ENCODE measurements at places on chromosomes 5 and 9.

- DNase-seq, result peak; percentile 43
Observed at GRCh38 chr9:99231711-99232110, 9.6 kb downstream of the SEC61B start.

- no peak for DNase-seq
Observed at GRCh38 chr5:75389430-75389829, 52.4 kb downstream of the HMGCR start.

DNA sequence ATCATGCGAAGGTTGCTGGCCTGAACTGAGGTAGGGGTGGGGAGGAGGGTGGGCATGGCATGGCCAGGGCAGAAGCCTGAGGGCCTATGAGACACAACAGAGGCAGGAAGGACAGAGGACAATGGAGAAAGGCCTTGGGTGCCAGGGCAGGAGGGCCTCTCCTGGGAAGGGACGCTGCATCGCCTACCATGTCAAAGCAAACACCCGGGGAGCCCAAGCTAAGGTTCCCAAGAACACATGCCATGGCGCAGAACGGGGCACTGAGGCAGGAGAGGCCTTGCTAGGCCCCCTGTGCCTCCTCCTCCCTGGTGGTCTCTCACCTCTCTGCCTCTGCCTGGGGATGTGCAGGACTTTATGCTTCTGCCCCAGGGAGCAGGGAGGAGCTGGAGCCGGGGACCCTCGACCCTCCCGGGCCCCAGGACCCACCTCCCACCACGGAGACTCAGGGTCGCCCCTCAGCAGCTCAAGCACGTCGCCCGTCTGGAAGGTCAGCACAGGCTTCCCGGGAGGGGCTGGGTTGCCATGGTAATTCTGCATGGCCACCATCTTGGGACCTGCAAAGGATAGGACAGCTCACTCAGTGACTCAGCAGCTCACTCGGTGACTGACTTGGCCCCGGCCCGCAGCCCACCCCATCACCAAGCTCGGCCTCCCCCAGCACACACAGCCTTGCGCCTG lies 40.3 kb upstream of the SARDH start:
- no peak for DNase-seq

DNA sequence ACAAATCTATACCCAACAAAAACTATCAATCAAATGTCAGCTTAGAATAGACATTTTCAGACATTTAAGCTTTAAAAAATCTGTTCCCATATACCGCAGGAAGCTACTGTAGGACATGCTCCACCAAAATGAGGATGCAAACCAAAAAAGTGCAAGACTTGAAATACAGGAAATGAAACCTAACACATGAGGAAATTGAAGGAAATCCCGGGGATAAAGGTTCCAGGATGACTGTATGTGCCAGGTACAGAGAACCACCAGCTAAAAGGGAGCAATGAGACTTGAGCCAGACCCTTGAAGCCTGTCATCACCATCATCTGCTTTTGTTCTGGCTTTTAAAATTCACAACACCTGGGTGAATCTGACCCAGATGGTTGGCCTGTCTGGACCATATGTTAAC lies 21.4 kb downstream of the DIAPH1 start:
- DNase-seq, result no peak

- peak; percentile 21 for DNase-seq
Observed at GRCh38 chr5:16464664-16465543, 696 bp downstream of the ZNF622 start.

GRCh38 chr5:94855543-94855942 lies 237.1 kb downstream of the SLF1 start:
- no peak for DNase-seq

GRCh38 chr9:99593610-99594009 lies 228.1 kb upstream of the NR4A3 start:
- peak; percentile 6 for DNase-seq

DNA sequence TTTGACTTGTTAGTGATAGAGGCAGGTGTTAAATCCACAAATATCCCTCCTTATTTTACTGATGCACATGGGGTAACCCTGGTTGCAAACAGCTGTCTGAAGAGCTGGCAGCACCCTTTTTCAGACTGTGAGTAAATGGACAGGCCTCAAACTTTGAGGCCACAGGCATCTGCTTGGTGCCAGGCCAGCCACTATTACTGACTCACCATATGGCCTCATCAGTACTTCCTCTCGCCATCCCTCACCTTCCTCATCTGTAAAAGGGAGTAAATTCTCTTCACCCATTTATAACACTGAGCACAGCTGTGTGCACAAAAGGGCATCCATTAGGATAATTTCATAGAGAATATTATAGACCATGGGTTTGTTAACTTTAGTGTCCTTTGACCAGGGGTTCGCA lies 11.9 kb upstream of the TNIP1 start:
- DNase-seq, result peak; percentile 91

DNA sequence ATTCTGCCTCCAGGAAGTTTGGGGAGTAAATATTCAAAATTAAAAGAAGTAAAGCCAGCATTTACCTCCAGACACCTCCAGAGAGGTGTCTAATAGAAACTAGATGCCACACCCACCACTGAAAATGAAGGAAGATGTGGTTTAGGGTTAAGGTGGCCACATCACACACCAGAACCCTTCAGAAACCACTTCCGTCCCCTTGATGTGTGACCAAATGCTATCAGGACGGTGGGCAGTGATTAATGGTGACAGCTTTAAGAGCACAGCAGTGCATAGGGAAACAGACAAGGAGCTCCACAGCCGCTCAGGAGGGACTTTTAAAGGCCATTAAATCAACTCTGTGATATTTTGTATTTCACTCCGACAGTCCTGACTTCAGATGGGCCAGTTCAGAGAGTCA lies 295.2 kb downstream of the BRINP1 start:
- DNase-seq, result no peak

- no peak for DNase-seq
Observed at GRCh38 chr5:31751610-31752009, 112.7 kb downstream of the PDZD2 start.

GRCh38 chr9:97427885-97428284 lies 16.0 kb downstream of the TDRD7 start:
- DNase-seq, result no peak

DNA sequence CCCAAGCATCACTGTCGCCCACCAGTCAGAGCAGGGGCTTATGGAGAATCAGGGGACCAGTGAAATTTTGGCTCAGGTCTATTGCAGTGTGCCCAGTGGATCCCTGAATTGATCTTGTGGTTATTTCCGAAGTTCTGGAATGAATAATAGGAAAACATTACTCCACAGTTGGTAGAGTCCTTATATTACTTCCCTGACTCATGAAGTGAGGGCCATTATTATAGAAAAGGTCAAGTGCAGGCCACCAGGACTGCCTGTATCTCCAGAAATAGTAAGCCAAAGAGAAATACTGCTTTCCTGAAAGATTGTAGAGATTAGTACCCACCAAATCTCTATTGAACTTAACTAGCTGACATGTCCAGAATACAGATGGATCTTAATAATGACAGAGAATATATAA lies 335.0 kb downstream of the NPR3 start:
- DNase-seq, result peak; percentile 56

DNA sequence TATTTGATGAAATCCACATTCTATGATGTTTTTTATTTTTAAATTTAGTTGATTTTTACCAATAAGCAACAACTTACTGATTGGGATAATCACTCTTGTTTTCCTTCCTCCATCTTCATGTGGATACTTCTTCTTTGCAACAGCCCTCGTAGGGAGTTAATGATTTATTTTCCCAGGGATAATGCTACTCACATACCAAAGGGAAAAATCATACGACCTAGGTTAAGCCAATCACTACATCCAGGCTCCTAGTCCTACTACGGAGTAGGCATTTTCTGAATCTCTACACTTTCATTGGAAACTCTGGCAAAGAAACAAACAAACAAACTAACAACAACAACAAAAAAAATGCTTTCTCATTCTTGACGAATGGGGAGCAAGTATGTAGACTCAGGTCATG lies 663.4 kb downstream of the PTPRD start:
- DNase-seq, result no peak

DNA sequence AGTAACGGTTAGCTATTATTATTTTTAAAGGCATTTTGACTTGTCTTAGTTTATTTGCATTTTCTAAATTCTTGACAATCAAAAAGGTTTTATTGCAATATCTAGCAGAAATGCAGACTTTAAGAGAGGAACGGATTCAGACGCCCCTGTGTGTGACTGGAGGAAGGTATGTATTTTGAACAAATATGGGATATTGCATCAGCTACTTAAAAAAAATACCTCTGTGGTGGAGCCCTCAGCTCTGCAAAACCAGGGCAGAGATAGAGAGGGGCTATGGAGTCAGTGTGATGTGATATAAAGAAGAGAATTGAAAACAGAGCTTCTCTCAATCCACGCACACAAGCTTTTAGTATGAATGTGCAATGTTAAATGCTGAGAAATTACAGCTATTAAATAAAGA lies 142.4 kb downstream of the ICE1 start:
- DNase-seq, result no peak

- DNase-seq, result no peak
Observed at GRCh38 chr5:10337986-10338385, 15.5 kb upstream of the MARCHF6 start.

GRCh38 chr5:180718810-180719453 lies 20.9 kb downstream of the OR2Y1 start:
- peak; percentile 31 for DNase-seq

DNA sequence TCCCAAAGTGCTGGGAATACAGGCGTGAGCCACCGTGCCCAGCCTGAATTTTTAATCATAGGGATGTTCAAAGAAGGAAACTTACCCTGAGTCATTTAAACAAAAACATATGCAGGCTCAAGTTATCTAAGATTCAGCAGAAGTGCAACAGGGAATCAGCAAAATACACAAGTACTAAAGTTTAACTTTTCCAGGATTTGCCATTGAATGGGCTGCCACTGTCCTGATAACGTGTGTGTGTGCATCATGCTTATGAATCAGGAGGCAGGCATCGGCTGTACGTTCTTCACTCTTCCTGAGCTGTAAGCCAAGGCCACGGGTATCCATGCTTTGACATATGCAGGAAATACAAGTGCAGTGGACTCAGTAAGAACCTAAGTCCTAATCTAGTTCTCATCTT lies 48.8 kb upstream of the FST start:
- DNase-seq, result peak; percentile 65

DNA sequence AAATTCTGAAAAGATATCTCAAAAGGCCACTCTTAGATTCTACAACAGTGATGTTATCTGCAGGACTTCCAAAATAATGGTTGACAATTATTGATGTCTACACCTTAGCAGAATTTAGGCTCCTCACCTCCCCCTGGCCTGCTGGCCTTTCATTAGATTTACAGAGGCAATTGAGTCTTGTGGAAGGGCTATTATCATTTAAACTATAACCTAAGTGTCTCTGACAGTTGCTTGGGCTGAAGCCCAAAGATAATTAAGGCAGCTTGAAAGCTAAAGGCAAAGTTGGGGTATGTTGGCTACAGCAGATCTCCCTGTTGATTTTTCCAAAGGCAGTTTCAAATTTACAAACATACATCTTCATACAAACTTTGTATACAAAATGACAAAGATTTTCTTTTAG lies 912.3 kb downstream of the TAF11L14 start:
- no peak for DNase-seq

DNA sequence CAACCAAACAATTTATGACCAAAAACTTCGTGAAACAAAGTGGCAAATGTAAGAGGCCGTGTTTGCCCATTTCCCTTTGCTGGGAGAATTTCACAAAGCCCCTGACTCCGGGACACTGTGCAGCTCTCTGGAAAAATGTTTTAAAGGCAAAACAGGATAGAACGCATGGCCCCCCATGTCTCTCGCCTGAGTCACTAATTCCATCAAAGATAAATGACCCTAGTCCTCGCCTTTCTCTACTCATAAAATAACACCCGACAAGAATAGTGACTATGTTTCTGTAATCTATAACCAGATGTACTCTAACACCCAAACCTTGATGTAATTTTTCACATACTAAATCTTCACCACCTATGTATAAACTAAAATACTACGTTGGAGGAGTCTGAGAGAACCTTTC lies 55.7 kb upstream of the SAP30L start:
- peak; percentile 65 for DNase-seq

DNA sequence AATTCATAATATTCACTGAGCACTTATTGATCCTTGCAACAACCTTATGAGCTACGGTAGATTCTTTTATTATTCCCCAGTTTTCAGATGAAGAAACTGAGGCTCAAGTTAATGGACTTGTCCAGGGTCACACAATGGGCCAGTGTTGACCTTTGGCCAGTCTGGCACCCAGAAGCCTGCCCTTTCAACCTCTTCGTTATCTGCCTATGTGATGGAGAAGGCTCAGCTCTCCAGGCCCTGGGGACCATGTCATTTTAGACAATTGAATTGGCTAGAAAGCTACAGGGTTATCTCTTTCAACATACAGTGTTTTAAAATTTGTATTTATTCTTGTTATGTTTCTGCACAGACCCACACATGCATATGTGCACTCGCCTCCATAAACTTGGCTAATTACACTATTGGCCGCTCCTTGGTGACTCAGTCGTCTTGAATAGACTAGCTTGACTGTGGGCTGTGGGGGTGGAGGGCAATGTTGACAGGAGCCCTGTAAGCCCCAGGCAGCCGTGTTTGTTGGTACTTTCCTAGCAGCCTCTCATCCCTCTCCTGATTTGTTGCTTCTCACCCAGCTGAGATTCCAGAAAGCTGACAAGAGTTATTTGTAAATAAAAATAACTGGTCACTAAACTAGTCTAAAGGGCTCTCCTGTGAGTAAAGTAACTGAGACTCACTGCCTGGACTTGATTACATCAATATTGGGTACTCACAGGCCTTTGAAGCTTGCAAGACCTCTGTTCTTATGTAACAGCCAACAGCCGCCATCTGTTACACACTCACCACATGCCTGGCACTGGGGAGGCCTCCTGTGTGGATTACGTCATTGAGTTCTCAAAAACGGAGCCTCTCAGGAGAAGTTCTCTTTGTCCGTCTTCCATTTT lies 8.5 kb upstream of the ANGPTL2 start:
- DNase-seq, result peak; percentile 91

- DNase-seq, result peak; percentile 94
Observed at GRCh38 chr9:37486616-37487548, 1.1 kb downstream of the POLR1E start.

DNA sequence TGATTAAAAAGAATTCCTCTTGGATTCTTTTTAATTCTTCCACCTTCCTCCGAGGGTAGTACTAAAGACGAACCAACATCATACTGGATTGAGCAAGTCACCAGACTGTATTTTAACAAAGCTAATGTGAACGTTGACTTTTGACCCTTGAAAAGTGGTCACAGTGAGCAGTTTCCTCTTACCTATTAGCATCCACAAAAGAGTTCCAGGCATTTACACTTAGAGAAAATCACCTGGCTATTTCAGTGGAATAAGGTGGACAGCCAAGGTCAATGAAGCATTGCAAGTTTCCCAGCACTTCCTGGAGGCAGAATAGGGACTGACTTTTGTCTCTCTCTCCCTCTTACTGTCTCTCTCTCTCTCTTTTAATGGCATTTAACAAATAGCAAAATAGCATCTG lies 145.1 kb upstream of the DAB2 start:
- no peak for DNase-seq

Measured in EH (cell line).